ENCODE measurements at places on chromosomes 3 and 15. TPM values are rescaled to one million over a fixed set of nuclear protein-coding genes. Genes with fewer than 3 reads are reported as not detected.

Gene NOX5
- 0.19 TPM for total RNA-seq

DNA sequence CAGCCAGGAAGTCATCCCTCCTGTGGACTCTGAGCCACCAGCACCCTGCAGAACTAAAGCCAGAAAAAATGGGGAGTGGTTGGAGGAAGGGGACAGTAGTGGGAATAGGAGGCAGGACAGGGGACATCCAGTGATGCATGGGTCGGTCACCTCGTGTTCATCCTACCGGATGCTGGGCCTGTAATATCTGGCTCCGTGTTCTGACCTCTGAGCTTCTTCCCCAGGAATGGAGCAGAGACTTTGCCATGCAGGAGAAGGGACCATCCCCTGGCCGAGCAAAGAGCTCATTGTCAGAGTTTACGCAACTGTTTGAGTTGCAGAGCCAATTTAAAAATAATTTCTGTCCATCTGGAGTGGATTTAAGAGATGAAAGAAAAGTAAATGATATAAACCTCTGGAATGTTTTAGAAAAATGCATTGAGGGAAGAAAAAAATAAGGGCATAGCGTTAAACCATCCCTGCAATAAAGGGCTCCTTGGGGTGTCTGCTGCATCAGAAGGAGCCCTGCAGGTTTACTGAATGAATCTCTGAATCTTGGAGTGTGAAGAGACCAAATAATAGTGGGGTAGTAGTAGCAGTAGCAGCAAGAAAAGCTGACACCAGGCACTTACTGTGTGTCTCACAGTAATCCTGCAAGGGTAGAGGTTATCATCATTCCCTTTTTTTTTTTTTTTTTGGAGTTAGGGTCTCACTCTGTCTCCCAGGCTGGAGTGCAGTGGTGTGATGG lies 70.9 kb downstream of the AAGAB start:
- no peak for DNase-seq

DNA sequence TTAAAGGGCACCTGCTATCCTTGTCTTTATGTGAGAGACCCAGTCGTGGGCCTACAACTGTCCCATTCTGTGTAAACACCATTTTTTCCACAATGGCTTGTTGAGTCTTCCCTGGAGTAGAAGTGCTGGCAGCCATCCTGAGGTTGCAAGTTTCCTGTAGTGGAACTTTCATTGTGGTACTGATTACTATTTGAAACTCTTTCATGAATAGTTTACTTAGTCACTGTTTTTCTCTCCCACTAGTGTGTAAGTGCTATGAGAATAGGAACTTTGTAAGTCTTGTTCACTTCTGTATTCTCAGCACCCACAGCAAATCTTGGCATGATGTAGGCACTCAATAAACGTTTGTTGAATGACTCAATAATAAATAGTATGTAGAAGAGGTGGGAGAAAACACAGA lies 48.6 kb downstream of the RARB start:
- no peak for DNase-seq

GRCh38 chr3:178078953-178079352 lies 457.3 kb upstream of the KCNMB2 start:
- no peak for DNase-seq

DNA sequence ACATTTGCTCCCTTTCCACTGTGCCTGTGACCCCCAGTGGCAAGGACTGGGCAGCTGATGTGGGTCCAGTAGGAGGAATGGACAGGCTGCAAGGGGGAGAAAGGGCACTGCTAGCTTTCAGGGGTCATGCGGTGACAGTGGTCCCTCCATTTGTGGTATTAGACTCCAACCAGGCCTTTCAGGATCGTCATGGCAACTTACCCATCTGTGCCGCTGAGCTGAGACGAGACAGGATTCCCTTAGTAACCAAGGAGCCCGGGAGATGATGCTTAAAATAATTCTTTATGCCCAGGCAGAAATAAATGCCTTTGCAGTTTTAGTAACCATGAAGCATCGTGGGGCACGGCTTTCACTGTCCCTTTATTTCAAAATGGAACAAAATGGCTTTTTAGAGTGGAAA lies 15.9 kb upstream of the MRPL3 start:
- DNase-seq = no peak

- DNase-seq = no peak
Observed at GRCh38 chr3:189902230-189903186, 218.2 kb downstream of the P3H2 start.

- DNase-seq = no peak
Observed at GRCh38 chr15:89444241-89445225, 51.9 kb downstream of the RHCG start.

GRCh38 chr3:39166932-39167532 lies 13.6 kb upstream of the CSRNP1 start:
- DNase-seq = no peak

Measured in thymus (tissue), 14 donors.